Left forelimb (tissue), 1 donor: ENCODE measurements at places on chromosomes 4 and X.

GRCh38 chrX:131054906-131055305 lies 3.2 kb upstream of the ARHGAP36 start:
- DNase-seq, result no peak

- no peak for DNase-seq
Observed at GRCh38 chr4:114494246-114494803, 104.3 kb upstream of the UGT8 start.

GRCh38 chr4:6972911-6973310 lies 63.3 kb downstream of the TBC1D14 start:
- no peak for DNase-seq

GRCh38 chr4:1445716-1446445 lies 39.6 kb upstream of the NKX1-1 start:
- DNase-seq, result no peak

GRCh38 chrX:155767051-155767875 lies 113.9 kb upstream of the VAMP7 start:
- no peak for DNase-seq

- DNase-seq, result no peak
Observed at GRCh38 chr4:55933611-55934010, 15.1 kb upstream of the CEP135 start.

DNA sequence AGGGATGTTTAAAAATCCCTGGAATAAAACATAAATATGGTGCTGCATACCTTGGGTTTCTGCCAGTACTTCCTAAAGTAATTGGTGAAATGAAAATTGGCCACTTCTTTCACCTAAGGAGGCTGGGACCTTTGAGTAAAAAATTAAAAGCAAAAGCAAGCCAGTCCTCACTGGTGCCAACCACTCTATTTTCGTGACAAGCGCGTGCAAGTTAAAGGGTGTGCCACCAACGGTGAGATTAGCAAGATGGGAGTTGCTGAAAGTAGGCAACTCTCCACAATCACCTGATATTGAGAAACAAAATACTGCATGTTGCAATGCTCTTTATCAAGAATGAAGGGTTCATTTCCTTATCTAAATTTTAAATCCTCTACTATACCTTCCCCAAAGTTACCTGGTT lies 19.7 kb upstream of the RTL9 start:
- no peak for DNase-seq

DNA sequence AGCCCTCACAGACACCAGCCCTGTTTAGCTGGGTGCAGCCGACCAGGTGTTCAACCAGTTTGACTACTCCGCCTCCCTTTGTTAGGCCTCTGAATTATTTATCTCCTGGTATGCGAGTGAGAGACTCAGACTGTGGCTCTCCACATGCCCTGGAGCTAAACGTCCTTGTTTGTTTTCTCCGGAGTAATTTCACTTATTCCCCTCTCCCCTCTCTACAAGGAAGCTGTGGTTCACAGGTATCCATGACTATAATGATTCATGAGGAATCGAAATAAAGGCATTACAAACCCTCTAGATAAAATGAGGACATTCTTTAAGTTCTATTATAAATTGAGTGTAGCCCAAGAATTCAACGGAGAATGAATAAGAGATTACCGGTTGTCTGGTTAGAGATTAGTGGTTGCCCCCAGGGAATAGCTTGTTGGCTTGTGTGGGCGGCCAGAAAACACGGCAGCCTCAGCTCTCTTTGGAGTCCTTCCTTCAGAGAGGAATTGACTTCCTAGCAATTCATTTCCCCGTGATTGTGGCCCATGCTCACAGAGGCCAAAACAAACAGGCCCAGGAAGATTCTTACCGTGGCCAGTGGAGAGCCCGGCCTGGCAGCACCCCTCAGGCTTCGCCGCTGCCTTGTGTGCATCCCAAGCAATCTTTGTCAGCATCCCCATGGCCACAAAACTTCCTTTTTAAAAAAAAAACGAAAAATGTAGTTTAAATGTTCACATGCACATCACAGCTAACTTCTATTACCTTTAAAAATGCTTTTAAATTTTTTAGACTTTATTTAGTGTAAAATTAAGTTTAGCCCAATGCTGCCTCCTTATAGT lies 60.2 kb upstream of the CBR4 start:
- DNase-seq, result no peak

GRCh38 chr4:87932718-87933141 lies 42.8 kb upstream of the SPP1 start:
- DNase-seq, result no peak
